Right ventricle myocardium superior (tissue), 1 donor: ENCODE measurements at places on chromosomes 6 and 20.

DNA sequence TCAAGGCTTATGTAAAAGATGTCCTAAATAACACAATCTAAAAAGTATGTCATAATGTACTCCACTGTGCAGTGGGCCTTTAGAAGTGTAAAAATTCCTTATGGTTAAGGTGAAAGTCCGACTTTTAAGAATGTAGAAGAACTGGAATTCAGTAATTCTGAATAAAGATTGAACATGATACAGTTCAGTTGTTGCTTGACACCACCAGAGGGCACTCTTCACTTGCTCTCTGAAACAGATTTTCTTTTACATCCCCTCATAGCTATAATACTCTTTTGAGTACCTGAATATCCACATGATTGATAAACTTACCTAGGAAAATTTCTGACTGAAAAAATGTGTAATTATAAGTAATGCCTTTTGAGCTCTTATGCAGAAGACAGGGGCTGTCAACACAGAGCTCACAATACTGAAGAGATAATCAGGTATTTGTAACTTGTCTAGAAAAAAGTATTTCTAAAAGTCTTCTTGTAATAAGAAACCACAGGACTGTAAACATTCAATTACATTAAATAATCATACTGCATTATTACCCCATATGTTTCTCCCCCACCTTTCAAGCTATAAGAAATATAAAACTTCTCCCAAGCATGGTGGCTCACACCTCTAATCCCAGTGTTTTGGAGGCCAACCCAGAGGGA, 92.1 kb downstream of the POPDC3 start:
- no peak for DNase-seq

GRCh38 chr6:161481786-161482516, 208.1 kb upstream of the AGPAT4 start:
- no peak for DNase-seq

GRCh38 chr6:30816791-30817739, 67.3 kb upstream of the DDR1 start:
- DNase-seq, result no peak

GRCh38 chr6:129667621-129668020, 42.4 kb downstream of the ARHGAP18 start:
- no peak for DNase-seq

GRCh38 chr20:36498386-36499179, 42.7 kb upstream of the MYL9 start:
- peak; percentile 79 for DNase-seq

DNA sequence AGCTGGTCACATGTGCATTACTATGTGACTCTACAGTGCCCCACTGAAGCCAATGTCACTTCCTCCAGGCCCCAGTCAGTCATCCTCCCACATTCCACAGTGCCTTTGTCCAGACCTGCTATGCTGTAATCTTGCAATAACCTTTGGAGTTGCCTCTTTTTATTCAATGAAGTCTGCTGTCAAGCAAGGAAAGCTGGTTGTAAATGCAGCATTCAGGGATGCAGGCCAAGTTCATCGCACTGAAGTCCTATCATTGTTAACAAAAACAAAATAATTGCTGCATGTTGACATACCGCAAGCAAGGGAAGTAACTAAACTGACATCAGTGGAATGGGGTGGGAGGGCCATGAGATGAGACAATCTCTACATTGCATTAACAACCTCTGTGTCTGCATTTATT, 131.2 kb upstream of the CDYL start:
- no peak for DNase-seq
